Cardiac ventricle fibroblast (primary cell): ENCODE measurements at places on chromosomes 12 and 14. TPM values are rescaled to one million over a fixed set of nuclear protein-coding genes. Genes with fewer than 3 reads are reported as not detected.

BAZ2A gene
- 27.5 and 33.3 TPM in 2 replicates for total RNA-seq

NID2 gene
- total RNA-seq: 852 and 1,009 TPM in 2 replicates

IL26 gene
- total RNA-seq: not detected in 2 replicates

GPR84 gene
- total RNA-seq: not detected in 2 replicates

LBHD2 gene
- total RNA-seq: not detected in 2 replicates

LRRC10 gene
- total RNA-seq: not detected in 2 replicates

KLHL33 gene
- total RNA-seq: 0.31 TPM in 1 of 2 replicates, not detected in the other

CLECL1 gene
- total RNA-seq: not detected in 2 replicates

LRCOL1 gene
- total RNA-seq: not detected in 2 replicates

DTX3 gene
- total RNA-seq: 6.0 and 10.2 TPM in 2 replicates

C3AR1 gene
- 0.25 TPM in 1 of 2 replicates, not detected in the other for total RNA-seq

C12orf50 gene
- not detected in 2 replicates for total RNA-seq

B4GALNT3 gene
- not detected in 2 replicates for total RNA-seq

TAS2R42 gene
- not detected in 2 replicates for total RNA-seq

SYCP3 gene
- total RNA-seq: not detected in 2 replicates

LIN52 gene
- total RNA-seq: 4.6 and 8.5 TPM in 2 replicates

TMEM253 gene
- total RNA-seq: not detected in 2 replicates

AGAP2 gene
- total RNA-seq: 0.10 TPM in 1 of 2 replicates, not detected in the other

TSPAN31 gene
- 48.9 and 82.9 TPM in 2 replicates for total RNA-seq

CACNA2D4 gene
- total RNA-seq: 1.3 and 3.0 TPM in 2 replicates

IFT43 gene
- total RNA-seq: 29.1 and 31.5 TPM in 2 replicates

CLEC6A gene
- not detected in 2 replicates for total RNA-seq

C12orf54 gene
- total RNA-seq: not detected in 2 replicates

LUM gene
- 747 and 759 TPM in 2 replicates for total RNA-seq

PLEKHD1 gene
- 0.29 TPM in 1 of 2 replicates, not detected in the other for total RNA-seq

WDHD1 gene
- 2.6 and 3.9 TPM in 2 replicates for total RNA-seq

ZC2HC1C gene
- 0.24 TPM in 1 of 2 replicates, not detected in the other for total RNA-seq
